ENCODE measurements at places on chromosomes 1 and 21.

DNA sequence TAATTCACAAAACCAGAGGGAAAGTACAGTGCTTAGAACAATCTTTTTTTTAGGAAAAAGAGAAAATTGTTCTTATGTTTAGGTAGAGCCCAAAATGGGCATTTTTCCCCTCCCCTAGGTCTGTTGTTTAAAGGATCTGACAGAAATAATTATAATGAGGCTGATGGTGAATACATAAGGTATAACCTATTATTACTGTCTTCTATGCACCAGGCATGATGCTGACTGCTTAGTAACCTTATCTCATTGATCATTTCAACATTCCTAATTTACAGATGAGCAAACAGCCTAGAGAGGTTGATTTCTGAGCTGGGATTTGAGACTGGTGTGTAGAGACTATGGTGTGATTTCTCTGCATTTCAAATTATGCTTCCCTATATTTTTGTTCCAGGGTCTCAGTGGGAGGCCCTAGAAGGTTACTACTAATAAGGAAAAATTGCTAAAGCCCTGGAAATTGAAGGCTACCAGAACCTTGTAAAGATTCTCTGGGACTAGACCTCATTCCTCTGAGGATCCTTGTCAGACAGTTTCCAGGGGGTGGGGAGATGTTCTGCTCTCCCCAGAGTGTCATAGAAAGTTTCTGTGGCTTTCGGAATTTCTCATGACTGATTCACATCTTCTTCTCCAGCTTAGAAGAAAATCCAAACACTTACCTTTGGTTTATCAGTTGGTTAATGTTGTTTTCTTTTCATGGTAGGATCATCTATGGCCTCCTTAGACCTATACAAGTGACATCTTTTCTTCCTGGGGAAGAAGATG, 44.9 kb downstream of the ROR1 start:
- no peak for DNase-seq

DNA sequence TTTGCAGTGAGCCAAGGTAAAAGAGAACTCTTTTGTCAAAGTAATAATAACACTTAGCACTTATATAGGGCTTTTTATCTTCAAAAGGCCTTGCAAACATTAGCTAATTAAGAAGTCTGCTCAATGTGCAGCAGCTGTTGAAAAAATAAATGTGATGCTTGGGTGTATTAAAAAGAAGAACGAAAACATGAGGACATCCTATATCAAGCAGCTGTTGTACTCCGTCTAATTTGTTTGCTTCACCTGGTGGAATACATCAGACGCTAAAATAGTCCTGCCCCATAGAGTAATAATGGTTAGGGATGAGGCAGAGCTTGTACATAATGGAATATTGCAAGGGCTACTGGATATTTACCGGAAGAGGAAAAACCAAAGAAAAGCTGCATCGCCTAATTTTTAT, 299.5 kb downstream of the ST6GALNAC3 start:
- no peak for DNase-seq

- DNase-seq, result no peak
Observed at GRCh38 chr21:46128106-46128932, 27.1 kb downstream of the FTCD start.

GRCh38 chr1:240351690-240352089, 260.0 kb downstream of the FMN2 start:
- DNase-seq, result no peak

- DNase-seq, result no peak
Observed at GRCh38 chr1:39170731-39171667, 33.5 kb upstream of the MACF1 start.

DNA sequence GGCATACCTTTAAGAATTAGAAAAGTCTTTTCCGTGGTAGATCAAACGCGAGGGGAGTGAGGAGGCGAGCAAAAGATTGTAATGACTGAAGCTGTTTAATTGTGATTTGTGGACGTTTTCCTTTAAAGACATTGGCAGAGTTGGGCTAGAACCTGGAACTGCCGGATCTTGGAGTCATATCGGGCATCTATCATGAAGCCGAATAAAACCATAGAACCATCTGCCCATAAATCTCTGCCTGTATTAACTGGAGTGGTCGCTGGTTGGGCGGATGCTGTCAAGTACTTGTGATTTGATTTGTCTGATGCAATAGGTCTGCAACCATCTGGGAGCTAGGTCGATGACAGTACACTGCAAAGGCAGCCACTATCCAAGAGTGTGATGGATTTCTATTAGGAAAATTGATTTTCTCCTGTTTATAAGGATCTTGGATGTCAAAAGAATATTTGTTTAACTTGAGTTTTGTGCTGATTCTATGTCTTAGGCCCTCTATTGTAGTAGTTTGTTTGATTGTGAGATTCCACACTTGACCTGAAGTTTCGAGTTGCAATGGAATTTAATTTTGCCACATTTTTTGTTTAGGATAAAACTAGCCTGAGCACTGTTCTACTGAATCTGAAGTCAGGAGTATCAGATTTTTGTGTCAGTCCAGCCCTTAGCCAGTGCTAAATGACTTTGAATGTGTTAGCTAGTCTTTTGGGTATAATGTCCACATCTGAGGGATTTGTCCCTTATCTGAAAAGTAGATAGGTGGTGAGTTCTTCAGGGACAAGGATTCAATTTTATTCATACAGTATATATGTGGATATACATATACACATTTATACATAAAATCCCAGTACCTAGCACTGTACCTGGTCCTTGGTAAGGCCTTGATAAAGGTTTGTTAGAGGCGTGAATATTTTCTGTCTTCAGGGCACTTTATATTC, 1.2 kb downstream of the SARS1 start:
- DNase-seq, result peak; percentile 73

- DNase-seq, result no peak
Observed at GRCh38 chr1:245301921-245302320, 147.1 kb downstream of the KIF26B start.

Data from stimulated activated effector memory CD8-positive, alpha-beta T cell treated with anti-CD3 and anti-CD28 coated beads, Interleukin-12 subunit alpha, Interleukin-12 subunit beta, amount 100 ng/mL, for 72 hours (primary cell).